ENCODE measurements at places on chromosomes 12 and 14.

DNA sequence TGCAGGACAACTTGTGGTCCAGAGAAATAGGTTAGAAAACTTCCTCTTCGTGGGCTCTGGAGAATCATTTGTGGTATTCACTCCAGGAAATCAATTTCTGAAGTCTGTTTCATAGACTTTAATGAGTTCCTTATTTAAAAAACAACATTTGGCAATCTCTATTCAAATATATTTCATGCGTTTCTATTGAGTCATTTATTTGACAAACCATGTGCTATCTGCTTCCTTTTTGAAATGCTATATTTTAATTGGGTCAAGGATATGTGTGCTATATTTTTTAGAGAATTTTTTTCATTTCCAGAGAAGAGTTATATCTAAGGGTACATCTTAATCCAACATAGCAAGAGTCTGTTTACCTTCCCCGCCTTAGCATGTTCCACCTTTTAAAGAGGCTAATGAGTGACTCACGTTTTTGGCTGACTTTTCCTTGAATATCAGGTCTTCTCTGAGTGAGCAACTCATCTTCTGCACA is 252.4 kb upstream of the EGLN3 start:
- no peak for DNase-seq

DNA sequence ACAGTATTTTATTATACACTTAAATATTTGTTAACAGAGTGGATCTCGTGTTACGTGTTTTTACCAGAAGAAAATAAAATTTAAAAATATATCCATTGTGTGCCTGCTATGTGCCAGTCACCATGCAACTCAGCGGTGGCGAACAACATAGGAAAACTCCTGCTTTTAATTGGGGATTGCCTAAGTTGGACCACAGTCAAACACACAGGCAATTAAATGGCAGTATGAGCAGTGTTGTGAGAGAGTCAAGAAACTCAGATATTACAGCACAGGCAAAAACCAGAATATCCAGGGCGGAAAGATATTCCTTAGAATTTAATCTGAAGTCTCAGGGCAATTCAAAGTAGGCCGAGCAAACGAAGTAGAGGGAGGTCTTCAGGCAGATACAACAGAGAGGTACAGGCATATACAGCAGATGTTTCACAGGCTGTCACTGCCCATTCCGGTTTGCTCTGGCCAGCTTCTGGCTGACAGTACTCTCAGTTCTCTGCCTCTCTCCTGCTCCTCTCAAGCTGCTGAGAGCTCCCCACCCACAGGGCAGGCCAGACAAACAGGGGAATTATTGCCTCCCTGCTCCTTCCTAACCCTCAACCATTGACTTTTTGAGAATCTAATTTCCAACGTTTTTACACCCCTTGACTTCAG is 540.2 kb upstream of the TMEM132C start:
- DNase-seq, result no peak

DNA sequence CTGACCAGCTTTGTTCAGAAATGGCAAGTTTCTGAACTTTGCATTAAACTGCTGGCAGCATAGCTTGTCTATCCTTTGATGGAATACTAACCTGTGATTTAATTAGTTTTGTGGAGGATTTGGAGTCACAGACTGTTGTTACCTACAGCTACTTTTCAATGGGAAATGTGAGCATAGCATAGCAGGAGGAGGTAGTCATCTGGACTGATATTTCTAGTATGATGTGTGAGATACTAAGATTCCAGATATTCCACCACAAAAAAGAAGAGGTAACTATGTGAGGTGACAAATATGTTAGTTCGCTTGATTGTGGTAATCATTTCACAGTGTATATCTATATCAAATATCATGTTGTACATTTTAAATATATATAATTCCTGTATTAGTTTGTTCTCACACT is 833.0 kb downstream of the SLC6A15 start:
- DNase-seq, result no peak

- peak; percentile 19 for DNase-seq
Measured at GRCh38 chr12:89949457-89950195, 241.0 kb upstream of the ATP2B1 start.

- no peak for DNase-seq
Measured at GRCh38 chr12:16506394-16506793, 99.6 kb downstream of the LMO3 start.

DNA sequence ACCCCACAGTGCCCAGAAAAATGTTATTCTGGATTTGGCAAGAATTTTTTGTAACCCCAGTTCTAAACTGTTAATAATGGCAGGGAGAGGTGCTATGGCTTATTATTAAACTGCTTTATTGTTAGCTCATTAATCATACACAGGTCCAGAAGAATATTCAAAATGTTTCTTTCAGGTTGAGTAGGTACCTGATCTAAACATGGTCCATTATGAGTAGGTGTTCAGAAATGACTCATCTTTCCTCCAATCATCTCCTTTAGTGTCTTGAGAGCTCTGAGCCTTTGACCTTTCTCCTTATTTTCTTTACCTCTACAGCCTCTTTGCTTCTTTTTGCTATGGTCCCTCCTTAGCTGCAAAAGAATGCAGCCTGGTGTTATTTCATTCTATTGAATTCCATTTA is 211.0 kb upstream of the GARIN6 start:
- no peak for DNase-seq

- DNase-seq, result peak; percentile 63
Measured at GRCh38 chr14:74257078-74257940, 18.1 kb downstream of the VSX2 start.

DNA sequence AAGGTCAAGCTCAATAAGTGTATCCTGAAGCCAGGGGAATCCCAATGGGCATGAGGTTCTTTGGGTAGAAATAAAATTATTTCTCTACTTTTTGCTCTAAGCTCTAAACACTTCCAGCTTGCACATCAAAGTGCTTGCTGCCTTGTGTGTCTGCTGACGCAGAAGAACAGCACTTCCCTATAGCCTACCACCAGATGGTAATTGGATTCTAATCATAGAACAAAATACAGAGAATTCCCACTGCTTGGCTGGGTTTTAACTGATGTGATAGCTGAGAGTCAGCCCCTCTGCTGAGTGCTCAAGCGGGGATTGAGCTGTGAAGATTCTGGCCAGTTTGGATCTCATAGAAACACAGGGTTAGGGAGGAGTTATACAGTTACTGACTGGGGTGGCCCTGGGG is 132.4 kb upstream of the GZMB start:
- no peak for DNase-seq

DNA sequence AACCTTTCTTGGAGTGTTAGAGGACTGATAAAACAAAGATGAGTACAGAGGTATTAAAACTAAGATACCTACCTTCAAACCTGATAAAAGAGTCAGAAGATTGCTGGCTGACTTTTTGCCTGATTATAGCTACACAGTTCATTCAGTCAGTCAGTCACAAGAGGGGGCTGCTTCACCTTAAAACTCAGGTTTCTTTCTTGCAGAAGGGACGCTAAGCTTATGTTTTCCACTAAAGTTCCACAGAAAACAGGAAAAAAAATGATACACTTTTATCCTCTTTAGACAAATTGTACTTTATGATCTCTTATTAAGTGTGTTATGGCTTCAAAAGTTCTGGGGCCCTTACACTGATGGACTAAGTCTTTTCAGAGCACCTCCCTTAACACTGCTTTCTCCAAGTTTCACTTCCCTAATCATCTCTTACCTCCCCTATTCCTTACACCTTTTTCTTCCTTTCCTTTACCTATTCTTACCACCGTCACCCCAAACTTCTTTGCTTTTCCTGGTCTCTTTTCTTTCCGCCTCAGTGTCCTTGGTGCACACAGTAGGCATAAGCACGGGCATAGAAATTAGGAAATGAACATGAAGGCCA is 448.7 kb upstream of the OR4E1 start:
- no peak for DNase-seq

GRCh38 chr12:219891-220352 is 6.0 kb upstream of the SLC6A12 start:
- DNase-seq, result peak; percentile 27

DNA sequence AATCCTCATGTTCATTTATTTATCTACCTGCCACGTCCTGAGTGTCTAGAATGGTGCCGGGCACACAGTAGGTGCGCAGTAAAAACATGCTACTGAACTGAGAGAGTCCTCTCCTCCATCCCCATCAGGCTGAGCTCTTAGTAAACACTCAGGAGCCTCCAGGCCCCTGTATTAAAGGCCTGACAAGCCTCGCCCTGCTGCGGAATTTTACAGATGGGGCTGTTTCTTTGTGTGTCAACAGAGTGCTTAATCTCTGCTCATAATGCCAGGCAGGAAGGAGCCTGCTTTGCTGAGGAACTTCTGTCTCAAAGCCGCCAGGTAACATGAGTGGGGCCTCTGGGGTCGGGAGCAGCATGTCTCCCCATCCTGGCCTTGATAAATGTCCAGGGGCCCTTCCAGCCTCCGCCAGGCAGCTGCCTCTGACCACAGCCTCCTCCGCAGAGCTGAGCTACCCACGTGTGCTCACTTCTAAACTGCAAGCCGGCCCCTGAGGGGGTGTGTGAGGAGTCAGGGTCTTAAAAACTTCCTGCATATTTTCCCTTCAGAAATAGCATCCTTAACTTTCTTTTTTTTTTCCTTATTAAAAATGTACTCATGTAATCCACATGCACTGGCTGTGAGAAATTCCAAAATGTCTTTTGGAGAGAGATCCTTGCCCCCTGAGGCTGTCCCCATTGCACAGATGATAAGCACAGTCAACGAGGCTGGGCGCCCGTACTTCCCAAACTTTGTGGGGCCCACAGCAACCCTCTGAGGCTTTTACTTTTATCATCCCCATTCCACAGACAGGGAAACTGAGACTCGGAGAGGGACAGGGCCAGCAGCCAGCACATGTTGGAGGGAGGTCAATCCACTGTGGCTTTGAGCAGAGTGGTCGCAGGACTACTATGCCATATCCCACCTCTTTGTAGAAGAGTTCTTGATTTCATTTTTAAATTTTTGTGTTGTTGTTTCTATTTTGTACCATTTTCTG is 116.0 kb upstream of the NCOR2 start:
- DNase-seq, result no peak

GRCh38 chr12:55728186-55728938 is 447 bp downstream of the CD63 start:
- DNase-seq, result no peak

- DNase-seq, result no peak
Measured at GRCh38 chr14:67491741-67492507, 3.4 kb upstream of the TMEM229B start.

DNA sequence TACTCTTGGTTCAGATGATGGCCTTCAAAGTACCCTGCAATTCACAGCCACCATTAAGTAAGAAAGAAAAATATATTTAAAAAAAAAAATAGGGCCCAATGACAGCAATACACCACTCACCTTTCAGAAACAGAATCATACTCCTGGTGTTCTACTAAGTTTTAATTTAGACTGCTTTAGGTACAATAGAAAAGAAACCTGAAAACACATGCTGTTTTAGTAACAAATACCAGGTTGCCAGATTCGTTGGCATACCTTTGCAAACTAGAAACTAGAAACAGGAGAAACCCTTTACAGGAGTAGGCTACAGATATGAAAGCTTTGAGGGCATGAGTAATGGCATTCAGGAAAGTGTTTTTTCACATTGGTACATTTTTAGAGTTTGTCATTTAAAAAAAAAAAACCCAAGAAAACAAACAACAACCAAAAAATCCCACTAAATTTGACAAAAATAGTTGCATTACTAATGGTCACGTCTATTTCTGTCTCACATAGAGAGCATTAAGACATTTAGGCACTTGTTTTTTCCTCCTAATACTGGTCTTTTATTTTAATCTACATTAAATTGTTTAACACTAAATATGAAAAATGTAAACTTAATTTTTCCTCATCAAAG is 4.0 kb downstream of the SIX1 start:
- DNase-seq, result no peak

DNA sequence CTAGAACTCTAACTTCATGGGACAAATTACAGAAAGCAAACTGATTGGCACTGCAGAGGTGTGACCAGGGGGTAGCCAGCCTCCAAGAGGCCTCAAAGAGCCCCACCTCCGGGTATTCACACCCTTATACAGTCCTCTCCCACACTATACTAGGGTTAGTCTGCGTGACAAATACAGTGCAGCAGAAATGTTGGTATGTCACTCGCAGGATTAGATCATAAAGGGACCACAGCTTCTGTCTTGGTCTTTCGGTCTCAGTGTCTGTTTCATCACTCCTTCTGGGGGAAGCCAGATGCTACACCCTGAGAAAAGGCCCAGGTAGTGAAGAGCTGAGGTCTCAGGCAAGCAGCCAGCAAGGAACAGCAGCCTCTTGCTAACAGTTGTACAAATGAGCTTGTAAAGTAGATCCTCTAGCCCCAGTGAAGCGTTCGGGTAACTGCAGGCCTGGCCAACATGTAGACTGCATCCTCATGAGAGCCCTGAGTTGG is 68.9 kb upstream of the SAV1 start:
- DNase-seq, result no peak

- DNase-seq, result no peak
Measured at GRCh38 chr14:56809270-56810146, 771 bp downstream of the OTX2 start.

GRCh38 chr12:28795311-28795710 is 353.8 kb upstream of the FAR2 start:
- no peak for DNase-seq

DNA sequence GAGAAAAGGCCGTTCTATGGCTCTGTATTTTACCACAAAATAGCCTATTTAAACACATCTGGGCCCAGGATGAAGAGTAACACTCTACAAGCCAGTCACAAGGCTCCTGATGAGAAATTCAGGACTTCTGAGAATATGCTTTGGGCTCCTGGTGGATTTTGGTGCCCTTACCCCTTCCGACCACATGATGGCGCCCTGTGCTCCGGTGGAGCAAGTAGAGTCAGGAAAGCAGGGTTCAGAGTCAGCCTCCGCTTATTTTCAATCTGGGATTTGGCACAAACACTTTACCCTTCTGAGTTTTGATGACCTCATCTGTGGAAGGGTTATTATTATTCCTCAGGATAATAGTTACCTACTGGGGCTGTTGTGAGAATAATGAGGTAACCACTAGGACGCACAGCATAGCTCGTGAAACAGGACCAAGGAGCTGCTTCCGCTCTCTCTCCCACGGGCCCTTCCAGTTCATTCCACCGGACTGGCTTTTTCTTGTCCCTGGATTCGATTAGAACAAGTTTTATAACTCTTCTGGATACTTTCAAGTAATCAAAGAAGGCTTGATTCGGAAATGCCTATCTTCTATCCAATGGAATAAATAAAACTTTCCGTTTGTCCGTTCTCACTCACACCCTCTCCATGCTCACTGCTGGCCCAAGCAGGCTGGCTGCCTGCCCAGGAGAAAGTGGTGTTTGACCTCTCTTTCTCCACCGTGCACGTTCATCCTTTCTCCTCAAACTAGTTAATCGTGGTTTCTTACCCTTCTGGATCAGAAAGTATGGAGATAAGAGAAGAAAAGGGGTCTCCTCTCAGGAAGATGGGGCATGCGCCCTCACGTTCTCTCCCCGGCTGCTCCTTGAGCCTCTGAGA is 104.6 kb downstream of the GALC start:
- DNase-seq, result no peak

- DNase-seq, result no peak
Measured at GRCh38 chr14:72023128-72024042, 91.2 kb downstream of the RGS6 start.

- no peak for DNase-seq
Measured at GRCh38 chr12:109309381-109310246, 530 bp upstream of the FOXN4 start.

GRCh38 chr14:23120541-23121251 is 1.6 kb upstream of the CEBPE start:
- peak; percentile 74 for DNase-seq

GRCh38 chr12:70757830-70758493 is 120.7 kb upstream of the PTPRB start:
- no peak for DNase-seq

GRCh38 chr12:60394665-60395064 is 798.8 kb downstream of the SLC16A7 start:
- no peak for DNase-seq

- DNase-seq, result no peak
Measured at GRCh38 chr12:130226771-130227170, 64.5 kb downstream of the FZD10 start.

Data from activated CD8-positive, alpha-beta memory T cell treated with anti-CD3 and anti-CD28 coated beads, Interleukin-2, amount 50 U/mL, for 4 hours (primary cell).